ENCODE measurements at places on chromosomes 4 and X.

GRCh38 chrX:145410622-145411021 is 163.3 kb downstream of the SPANXN1 start:
- DNase-seq = no peak

DNA sequence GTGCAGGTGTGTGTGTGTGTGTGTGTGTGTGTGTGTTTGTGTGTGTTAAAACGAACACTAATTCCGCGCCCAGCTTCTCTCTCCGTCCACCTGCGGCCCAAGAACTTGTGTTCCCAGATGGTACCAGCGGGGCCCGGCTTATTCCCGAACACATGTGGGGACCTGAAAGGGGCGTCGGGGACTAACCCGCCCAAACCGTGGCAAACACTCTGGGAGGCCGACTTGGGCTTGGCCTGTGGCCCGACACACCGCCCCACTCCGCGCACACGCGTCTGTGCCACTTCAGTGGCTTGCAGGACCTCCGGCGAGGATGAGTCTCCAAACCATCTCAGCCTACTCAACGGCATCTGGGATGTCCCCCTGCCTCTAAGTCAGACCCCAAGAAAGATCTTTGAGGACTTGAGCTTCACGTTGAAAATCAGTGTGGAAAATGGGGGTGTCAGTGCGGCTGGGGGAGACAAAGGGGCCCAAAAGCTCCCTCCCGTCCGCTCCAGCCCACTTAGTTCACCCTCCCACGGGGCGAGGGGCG is 790 bp upstream of the HHIP start:
- peak; percentile 35 for DNase-seq

DNA sequence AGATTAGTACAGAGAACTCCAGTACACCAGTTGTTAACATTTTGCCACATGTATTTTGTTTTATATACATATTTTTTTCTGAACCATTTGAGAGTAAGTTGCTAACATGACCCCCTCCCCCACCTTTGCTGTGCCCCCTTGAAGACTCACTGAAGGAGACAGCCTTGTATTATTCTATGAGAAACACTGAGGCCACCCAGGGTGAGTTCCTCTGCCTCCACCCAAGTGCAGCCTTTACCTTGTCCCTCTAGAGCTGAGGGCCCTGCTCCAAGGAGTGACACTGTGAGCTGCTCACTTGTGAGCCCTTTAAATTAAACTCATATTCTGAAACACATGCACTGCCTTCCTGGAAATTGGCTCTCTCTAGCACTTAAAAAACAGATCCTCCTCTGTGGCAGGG is 21.1 kb downstream of the KIT start:
- no peak for DNase-seq

- DNase-seq = no peak
Measured at GRCh38 chrX:67384403-67384802, 159.4 kb upstream of the AR start.

- DNase-seq = peak; percentile 55
Measured at GRCh38 chrX:15564981-15565579, 35.7 kb downstream of the ACE2 start.

DNA sequence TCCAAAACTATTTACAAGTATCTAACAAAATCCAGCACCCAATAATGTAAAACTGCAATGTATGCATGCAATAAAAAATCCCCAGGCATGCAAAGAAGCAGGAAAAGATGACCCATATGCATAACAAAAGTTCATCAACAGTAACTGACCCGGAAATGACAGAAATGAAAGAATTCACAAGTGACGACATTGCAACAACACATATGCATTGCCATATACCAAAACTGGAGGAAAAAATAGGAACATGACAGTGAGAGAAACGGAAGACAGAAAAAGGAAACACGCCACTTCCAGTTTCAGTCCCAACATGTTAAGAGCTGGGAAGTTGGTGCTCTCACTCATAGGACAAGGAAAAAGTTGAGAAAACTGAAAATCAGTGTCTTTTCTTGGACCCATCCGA is 154.6 kb downstream of the EVC2 start:
- DNase-seq = no peak

DNA sequence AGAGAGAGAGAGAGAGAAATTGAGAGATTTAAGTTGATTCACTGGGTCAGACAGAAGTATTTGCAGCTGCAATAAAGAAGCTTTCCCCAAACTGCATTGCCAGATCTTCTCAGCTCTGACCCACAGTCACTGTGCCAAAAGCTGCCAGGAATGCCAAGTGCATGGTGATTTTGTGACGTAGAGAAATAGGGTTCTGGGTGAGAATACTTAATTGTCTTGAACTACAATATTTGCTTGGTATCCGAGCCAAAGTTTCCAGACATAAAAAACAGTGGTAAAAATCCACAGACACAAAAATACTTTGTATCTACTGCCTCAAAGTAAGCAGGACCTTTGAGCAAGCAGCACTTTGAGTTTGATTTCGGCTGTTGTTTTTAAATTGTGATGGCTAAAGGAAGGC is 331.1 kb downstream of the GRID2 start:
- DNase-seq = peak; percentile 75

GRCh38 chr4:80393970-80394250 is 58.4 kb downstream of the CFAP299 start:
- DNase-seq = no peak

DNA sequence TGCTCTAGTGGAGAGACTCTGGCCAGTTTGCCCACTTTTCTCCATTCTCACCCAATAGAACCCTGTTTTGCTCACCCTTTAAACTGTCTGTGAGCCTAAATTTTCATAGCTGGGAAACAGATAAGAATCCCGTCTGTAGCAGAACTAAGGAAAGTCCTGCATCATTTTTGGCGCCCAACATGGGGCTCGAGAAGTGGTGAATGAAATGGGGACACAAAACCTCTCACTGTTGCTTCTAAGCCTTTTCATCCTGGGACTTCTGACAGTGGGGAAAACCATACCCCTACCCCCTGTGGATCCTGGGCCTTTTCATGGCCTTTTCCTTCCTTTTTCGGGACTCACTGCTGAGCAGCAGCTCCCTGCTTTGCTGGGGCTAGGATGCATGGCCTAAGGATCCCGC is 189.9 kb downstream of the INPP4B start:
- no peak for DNase-seq

DNA sequence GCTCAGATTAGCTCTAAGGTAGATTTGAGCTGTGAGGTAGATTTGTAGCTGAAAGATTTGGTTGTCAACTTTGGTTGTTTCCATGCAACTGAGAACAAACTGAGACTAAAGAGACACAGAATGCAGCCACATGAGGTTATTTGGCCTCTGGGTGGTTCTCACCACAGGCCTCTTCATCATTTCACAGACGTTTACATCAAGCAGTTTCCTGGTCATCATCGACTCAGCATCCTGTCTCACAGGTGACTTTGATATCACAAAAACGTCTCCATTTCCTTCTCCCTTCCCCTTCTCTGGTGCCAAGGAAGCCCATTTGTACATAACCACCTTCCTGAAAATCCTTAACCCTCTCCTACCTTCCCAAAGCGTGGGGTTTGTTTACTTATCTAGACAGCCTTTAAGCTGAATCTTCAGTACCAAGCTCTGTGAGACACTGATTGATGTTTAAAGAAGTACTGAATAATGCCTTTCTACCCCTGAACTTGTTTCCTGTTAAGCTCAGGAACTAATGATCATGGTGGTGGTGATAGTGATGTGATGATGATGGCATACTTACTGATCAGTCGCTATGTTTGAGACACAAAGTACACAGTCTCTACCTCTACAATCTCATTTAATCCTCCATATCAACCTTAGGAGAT is 81.9 kb downstream of the FAM114A1 start:
- DNase-seq = peak; percentile 4

GRCh38 chr4:4693258-4693657 is 151.4 kb upstream of the STX18 start:
- no peak for DNase-seq

GRCh38 chr4:158018221-158018830 is 154.5 kb downstream of the GASK1B start:
- no peak for DNase-seq

DNA sequence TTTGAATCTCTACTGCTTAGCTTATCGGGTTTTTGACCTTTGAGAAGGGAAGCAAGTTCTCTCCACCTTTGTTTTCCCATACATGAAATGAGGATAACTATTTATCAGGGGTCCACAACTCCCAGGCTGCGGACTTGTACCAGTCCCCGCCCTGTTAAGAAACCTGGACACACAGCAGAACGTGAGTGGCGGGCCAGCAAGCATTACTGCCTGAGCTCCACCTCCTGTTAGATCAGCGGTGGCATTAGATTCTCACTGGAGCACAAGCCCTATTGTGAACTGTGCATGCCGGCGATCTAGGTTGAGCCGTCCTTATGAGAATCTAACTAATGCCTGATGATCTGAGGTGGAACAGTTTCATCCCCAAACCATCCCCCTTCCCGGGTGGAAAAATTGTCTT is 579.5 kb downstream of the GALNTL6 start:
- no peak for DNase-seq
